ENCODE measurements at places on chromosomes 2 and 18.

- DNase-seq = no peak
Measured at GRCh38 chr2:213640738-213641425, 356.6 kb downstream of the SPAG16 start.

- DNase-seq = no peak
Measured at GRCh38 chr2:59239146-59239545, 998.0 kb upstream of the FANCL start.

- no peak for DNase-seq
Measured at GRCh38 chr2:201839727-201840126, 33.4 kb downstream of the CDK15 start.

DNA sequence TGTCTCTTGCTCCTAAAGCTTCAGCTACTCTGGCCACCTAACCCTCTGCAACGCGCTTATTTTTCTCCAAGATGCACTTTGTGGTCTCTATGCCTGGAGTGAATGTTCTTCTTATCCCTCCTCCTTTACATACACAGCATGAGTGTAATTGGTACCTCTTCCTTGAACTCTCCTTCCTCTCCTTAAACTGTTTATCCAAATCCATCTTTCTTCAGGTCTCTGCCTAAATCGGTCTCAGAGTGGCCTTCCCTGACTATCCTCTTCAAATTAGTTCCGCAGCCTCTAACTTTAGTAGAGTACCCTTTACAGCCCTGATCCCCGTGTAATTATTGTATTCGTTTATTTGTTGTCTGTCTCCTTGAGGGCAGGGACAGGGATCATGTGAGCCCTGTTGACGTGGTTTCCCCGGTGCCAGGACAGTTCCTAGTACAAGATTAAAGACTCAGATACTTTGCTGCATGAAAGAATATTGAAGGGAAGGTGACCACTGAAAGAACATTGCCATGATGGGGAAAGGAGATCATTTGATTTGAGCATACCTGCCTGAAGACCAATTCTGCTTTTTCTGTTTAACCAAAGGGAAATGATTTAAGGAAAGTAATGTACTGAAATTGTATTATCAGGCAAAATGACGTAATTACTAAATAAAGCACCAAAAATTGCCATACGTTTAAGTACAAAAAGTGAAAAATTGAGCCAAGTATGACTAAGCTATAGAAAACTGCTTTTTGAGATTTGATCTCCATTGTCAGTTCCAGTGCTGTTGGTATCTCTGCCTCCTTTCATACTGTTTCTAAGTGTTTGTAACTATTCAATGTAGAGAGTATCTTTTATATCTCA lies 1.2 kb downstream of the CNOT9 start:
- no peak for DNase-seq

DNA sequence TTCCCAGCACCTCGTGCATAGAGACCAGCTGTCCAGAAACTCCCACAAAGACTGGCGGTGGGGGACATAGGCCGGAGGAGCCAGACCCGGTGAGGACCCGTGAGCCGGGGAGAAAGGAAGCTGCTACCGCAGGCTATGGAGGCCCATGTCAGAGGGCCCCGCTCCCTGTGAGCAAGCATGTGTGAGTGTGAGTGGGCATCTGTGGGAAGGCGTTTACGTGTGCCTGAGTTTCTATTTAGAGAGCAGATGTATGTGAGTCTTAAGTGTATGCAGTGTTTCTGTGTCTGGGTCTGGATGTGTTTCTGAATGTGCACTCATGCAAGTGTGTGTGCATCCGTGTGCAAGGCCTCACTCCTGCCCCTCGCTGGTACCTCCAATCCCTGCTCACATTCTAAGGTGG lies 187.8 kb upstream of the RAB6C start:
- DNase-seq = no peak

- DNase-seq = no peak
Measured at GRCh38 chr2:200077838-200078237, 122.5 kb downstream of the MAIP1 start.

DNA sequence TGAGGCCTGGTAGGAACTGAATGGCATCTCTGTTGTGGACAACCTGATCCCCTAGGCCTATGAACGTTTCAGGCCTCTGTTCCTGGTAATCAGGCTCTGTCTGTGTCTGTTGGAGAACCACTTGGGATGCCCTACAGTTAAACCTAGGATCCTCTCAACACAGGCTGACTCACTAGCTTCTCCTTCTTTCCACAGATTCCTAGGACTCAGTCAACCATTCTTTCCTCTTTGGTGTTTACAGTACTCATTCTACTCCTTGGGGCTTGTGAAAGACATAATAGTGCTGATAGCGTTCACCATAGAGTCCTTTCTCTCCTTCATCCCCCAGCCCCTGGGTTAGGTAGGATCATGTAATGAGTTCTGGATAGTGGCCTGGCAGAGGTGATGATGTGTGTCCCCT lies 544.3 kb downstream of the METTL4 start:
- DNase-seq = no peak

DNA sequence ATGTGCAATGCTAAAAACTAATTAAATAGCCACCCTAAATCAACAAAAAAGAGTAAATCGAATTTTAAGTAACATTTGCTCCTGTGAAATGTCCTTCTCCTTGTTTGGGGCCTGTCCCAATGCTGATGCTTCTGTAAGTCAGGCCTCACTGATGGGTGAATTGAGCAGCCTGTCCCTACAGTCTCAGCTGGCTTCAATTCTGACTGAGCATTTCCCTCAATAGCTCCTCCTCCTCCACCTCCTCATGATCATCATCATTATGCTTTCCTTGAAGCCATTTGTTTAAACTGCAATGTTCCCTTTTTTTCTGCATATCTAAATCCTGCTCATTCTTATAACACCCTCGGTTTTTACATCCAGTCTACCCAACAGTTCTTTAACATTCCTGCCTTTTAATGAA lies 137.2 kb upstream of the CELF4 start:
- no peak for DNase-seq

DNA sequence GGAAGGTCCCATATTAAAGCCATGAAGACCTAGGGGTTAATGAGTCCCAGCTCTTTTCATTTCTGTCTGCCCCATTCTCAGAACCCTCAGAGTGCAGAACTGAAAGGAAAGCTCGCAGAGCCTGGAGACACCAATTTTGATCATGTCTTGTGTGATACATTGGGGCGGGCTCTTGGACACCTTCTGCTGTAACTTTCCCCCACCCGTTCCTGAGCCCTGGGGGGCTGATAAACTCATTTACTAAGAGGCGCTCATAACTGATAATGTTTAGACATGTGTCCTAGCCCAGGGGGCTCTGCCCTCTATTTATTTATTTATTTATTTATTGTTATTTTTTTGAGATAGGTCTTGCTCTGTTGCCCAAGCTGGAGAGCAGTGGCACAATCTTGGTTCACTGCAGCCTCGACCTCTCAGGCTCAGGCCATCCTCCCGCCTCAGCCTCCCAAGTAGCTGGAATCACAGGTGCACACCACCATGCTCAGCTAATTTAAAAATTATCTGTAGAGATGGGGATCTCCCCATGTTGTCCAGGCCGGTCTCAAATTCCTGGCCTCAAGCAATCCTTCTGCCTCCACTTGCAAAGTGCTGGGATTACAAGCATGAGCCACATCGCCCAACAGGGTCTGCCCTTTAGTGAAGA lies 72.4 kb upstream of the HAAO start:
- no peak for DNase-seq

DNA sequence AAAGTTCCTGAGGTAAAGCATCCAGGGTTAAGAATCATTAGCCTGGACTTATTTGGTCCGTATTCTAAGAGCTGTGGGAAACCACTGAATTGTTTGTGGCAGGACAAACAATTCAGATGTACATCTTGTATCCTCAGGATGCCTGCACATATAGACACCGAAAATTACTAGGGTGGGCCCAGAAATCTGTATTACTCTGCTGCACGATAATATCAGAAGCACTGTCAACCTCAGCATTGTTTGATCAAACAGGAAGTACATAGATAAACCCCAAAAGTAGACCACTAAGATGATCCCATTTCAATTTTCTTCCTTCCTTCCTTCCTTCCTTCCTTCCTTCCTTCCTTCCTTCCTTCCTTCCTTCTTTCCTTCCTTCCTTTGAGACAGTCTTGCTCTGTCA lies 34.2 kb upstream of the SPRED2 start:
- DNase-seq = no peak

DNA sequence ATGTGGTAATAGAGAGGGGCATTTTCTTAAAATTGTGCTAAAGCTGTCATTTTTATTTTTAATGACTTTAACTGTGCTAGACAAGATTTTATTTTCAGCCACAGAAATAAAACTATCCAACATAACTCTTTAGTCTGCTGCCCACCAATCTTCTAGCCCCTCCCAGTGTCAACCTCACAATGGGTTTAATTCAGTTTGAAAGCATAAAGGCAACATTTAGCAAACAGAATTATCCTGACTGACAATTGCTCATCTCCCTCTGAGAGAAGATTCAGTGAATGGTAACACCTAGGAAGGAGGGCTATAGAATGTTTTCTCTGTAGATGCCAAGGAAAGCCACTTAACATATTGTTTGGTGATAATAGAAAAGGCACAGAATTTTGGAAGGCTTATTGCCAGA lies 5.2 kb downstream of the ERMN start:
- DNase-seq = no peak

- peak; percentile 87 for DNase-seq
Measured at GRCh38 chr2:11056614-11057013, 98.7 kb upstream of the SLC66A3 start.

- no peak for DNase-seq
Measured at GRCh38 chr2:207950761-207951114, 74.6 kb downstream of the PLEKHM3 start.

GRCh38 chr2:12556762-12557161 lies 160.0 kb upstream of the TRIB2 start:
- DNase-seq = no peak

DNA sequence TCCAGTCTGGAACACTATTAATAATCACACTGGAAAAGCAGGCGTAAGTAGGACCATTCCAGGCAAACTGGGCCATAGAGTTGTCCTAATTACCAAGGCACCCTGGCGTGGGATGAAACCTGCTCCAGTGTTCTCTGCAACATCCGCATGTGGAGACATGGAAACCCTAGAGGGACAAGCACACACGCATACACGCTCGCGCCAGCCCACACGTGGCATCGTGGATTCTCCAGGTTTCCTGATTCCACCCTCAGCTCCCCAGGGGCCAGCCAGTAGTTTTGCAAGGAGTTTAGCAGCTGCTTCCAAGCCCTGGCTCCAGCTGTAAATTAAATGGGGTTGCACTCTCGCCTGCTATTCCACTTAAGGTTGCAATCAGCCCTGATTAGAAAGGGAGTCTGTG lies 127.7 kb downstream of the DYSF start:
- DNase-seq = no peak

DNA sequence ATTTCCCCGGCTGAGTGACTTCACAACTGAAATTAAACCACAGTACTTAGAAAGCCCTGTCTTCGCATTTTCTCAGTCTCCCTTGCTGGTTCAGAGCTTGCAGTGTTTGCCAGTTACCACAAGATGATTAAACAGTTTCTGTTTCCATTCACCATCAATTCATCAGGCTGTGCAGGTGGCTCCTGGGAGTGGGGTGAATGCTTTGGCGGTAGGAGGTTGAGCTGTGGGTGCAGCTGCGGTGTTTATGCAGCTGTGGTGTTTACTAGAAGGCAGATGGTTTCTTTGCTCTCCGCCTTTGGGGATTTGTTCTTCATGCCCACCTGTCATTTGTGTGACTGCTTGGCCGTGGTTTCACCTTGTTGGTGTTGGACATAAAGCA lies 16.1 kb downstream of the ACOXL start:
- no peak for DNase-seq

GRCh38 chr2:126748929-126749518 lies 93.1 kb downstream of the GYPC start:
- DNase-seq = no peak

DNA sequence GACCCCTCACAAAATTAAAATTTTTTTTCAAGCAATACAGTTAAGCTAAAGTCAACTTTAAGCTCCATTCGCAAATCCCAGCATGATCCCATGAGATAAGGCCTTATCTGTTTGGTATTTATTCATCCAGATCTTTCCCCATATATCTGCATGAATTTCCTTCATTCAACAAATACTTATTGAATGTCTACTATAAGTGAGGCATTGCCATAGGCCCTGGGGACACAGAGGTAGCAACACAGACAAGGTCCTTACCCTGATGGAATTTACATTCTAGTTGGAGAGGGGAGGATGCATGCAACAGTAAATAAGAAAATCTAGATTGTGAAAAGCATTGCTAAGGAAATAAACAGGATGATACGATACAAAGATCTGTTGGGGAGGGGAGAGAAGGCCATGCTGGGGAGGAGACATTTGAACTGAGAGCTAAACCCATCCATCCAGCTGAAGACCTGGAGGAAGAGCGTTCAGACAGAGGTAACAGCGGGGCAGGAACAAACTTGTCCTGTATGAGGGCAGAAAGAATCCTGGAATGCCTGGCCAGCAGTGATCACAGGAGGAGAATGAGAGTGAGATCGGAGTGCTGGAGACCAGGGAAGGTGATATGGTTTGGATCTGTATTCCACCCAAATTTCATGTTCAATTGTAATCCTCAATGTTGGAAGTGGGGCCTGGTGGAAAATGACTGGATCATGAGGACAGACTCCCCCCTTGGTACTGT lies 71.6 kb downstream of the SDC1 start:
- no peak for DNase-seq

- no peak for DNase-seq
Measured at GRCh38 chr2:80292474-80292873, 12.1 kb downstream of the LRRTM1 start.

- no peak for DNase-seq
Measured at GRCh38 chr2:151024696-151025251, 236.9 kb downstream of the RBM43 start.

DNA sequence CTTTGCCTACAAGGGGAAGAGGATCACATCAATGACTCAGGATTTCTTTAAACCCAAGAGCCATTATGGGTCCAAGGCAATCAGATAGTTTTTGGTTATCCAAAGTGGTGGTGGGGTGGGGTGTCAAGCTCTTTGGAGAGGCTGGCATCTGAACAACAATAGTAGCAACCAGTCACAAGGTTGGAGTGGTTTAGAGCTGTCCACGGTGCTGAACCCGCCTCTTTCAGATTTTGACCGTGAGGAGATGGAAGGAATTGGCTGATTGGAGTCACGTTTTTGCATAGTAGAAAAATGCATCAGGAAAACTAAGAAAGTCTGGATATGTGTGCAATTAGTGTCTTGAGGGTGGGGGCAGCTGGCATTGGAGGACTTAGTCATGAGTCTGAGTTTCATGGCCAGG lies 159.9 kb downstream of the LOXHD1 start:
- no peak for DNase-seq

GRCh38 chr18:21769206-21769605 lies 28.6 kb downstream of the MIB1 start:
- DNase-seq = no peak

DNA sequence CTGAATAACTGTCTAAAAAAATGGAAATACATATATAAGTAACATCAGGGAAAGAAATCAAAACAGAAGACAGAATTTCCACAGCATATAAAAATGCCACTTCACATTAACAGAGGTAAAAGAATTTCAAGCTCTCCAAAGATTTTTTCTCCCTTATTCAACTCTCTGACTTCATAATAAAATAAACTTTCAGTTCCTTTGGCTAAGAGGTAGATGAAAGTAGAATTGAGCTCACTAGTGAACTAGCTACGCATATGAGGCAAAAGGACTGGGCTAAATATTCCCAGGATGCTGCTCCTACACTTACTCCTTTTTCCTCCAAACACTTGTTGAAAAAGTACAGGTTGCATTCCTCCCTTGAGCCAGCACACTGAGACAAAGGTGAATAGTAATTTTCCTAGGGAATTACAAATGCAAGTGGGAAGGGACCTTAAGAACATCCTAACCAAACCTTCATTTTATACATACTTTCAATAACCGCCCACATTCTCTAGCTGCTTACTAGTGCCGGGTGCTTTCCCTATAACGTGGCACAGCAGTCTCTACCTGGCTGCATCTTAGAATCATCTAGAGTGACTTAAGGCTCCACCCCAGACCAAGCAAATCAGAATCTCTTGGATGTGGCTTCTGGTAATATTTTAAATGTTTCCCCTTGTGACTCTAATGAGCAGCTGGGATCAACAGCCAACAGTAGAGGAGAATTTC lies 136.6 kb downstream of the MTCL1 start:
- no peak for DNase-seq

All from HCT116 (cell line).